ENCODE measurements at places on chromosomes 3 and 15.

DNA sequence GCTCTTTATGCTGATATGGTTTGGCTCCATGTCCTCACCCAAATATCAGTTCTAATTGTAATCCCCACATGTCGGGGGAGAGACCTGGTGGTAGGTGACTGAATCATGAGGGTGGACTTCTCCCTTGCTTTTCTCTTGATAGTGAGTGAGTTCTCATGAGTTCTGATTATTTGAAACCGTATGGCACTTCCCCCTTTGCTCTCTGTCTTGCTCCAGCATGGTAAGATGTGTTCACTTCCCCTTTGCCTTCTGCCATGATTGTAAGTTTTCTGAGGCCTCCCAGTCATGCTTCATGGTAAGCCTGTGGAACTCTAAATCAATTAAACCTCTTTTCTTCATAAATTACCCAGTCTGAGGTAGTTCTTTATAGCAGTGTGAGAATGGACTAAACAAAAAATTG is 107.6 kb downstream of the IMPG2 start:
- no peak for DNase-seq

GRCh38 chr3:104040896-104041295 is 1325.8 kb upstream of the ALCAM start:
- no peak for DNase-seq

- no peak for DNase-seq
Observed at GRCh38 chr3:32200490-32200889, 38.0 kb upstream of the CMTM8 start.

DNA sequence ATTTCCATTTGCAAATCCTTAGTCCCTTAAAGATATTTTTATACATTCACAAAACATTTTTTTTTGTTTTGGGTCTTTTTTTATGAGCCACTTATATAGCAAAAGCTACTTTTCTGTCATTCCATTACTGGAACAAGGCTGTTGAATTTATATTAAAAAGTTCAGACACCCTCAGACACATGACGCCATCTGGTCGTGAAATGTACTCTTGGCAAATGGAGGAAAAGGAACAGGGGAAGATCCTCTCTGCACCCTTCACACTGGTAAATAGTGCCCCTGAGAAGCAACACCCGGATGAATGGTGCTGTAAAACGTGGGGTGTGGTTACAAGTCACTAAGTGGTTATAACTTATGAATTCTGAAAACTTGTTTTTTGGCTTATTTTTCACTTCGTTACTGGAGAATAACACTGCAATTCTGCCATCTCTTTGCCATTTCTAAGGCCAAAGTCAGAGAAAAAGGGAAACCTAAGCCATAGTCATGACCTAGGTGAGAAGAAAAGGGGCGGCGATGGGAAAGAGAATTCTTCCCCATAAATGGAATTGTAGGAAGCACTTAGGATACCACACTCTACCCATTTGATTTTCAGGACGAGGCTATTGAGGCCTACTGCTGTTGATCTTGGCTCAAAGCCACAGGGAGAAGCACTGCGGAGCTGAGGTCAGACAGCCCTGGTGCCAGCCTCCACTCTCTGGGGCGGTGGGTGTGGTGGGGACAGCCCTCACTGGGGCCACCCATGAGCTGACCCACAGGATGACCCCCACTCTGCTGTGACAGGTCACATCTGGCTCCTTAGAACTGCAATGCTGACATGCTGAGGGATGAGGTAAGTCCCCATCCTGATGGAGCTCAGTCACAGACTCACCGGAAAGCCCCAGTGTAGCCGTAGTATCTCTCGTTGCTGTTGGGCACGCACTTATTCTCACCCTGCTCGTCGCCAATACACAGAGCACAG is 21.9 kb downstream of the LTF start:
- no peak for DNase-seq

DNA sequence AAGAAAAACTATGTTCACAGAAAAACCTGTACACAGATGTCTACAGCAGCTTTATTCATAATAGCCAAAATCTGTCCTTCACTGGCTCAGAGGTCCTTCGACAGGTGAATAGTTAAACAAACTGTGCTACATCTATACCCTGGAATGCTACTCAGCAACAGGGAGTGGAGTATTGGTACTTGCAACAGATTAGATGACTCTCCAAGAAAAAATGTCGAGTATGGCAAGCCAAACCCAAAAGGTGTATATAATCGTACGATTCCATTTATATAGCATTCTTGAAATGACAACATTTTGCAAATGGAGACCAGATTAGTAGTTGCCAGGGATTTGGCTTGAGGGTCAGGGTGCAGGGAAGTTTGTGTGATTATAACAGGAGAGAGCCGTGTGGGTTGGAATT is 22.4 kb upstream of the RGMA start:
- no peak for DNase-seq

DNA sequence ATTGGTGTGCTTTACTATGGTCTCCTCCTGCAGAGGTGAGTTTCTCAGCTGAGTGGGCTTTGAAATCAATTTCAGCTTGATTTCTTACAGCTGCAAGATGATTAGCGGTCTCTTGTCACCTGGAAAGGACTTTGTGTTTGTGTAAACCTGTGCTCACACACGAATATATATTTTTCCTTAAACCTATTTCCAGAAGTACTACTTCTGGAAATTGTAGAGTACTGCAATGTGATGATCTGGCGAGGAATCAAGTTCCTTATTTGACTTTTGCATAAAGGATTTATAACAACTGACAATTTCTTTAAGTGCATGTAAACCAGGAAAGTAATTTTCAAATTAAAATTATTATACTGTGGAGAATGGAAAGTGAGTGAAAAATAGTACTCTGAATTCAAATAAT is 2.1 kb downstream of the MCTP2 start:
- DNase-seq: no peak

- DNase-seq: no peak
Observed at GRCh38 chr3:126990024-126990700, 7.2 kb downstream of the PLXNA1 start.

DNA sequence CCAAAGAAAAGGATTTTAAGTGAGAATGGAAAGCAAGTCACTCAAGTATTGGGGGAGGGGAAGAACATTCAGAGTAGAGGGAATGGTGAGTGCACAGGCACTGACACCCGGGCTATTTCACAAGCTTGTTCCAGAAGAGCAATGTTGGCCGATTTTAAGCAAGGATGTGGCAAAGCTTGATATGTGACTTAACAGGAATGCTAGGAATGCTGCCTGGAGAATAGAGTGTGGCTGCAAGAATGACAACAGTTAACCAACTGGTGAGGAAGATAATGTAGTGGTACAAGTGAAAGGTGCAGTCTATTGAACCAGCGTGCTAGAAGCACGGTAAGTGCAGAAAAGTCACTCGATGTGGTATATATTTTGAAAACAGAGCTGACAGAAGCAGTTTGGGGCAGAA is 6.2 kb upstream of the CCDC80 start:
- DNase-seq: no peak

DNA sequence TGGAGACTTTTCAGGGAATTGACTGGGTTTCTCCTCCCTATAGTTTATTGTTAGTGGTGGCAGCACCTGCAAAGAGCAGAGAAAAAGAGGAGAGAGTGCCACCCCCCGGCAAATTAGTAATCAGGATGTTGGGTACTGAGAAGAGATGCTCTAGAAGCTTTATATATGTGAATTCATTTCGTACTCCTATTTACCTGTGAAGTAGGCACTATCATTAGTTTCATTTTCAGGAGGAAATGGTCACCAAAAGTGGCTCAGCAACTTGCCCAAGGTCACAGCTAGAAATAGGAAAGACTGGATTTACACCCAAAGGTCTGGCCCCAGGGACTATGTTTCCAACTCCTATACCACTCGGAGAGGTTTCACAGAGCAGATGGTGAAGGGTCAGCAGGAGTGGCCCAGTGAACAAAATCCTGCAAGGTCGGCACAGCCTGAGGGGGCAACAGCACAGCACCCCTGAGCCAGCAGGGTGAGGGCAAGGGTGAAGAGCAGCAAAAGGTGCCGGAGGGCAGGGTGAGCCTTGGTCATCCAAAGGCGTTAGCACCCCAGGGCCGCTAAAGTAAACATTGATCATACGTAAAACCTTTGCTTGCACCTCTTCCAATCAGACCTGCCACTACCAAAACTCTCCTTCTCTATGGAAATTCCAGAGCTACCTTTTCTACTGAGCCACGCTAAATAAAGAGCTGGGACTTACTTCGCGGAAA is 23.6 kb downstream of the VGLL4 start:
- no peak for DNase-seq

GRCh38 chr3:147118611-147119010 is 287.7 kb downstream of the ZIC4 start:
- no peak for DNase-seq

GRCh38 chr3:160796813-160797164 is 40.8 kb downstream of the PPM1L start:
- DNase-seq: no peak

- DNase-seq: no peak
Observed at GRCh38 chr3:26102376-26102775, 312.5 kb downstream of the OXSM start.

GRCh38 chr3:49512781-49513355 is 41.4 kb upstream of the BSN start:
- DNase-seq: no peak

GRCh38 chr3:122687298-122687697 is 6.7 kb downstream of the PARP14 start:
- no peak for DNase-seq

- DNase-seq: no peak
Observed at GRCh38 chr3:118354556-118354955, 680.1 kb downstream of the IGSF11 start.

DNA sequence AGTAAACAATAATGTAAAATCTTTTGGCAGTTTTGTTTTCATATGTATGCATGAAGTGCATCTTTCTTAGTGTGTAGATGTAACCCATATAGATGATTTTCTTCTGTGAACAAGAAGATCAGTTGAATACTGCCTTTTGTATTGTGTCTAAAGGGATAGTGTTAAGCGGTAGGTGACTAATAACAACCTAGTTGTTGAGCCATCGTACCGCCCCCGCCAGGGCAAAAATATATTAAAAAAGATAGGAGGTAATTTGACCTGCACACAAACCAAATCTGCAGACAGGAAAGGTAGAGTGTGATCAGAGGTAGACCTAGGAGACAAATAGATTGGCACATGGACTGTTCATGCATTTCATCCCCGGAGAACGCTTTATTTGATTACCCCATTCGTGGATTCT is 3.3 kb upstream of the GMNC start:
- no peak for DNase-seq

- DNase-seq: no peak
Observed at GRCh38 chr3:15646851-15647511, 45.4 kb downstream of the BTD start.

DNA sequence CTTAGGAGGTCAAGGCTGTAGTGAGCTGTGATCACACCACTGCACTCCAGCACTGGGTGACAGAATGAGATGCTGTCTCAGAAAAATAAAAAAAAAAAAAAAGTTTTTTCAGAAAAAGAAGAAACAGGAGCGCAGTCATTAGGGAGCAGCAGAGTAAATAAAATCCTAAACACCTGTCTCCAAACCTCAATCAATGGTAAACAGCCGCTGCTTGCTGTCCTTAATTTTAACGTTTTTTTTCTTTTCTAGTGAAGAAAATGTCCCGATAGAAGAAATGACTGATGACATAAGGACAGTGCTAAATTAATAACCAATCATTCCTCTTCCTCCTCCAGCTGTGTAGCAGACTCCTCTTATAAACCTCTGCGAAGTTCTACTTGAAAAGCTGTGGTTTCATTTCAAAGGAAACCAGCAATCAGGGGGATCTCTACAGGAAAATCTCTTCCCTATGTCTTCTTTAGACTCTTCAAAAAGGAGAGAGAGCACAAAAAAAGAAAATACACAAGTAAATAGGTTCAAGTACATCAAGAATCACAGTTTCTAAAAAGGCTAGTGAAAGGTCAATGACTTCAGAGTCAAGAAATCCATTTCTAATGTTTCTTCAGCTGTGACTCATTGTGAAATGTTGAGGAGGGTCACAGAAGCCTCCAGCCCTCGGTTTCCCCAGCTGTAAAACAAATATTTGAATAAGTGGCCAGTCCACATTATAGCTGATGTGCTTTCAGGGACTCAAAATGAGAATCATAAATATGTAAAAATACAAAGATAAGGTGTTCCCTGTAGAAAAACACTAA is 127.6 kb downstream of the TMCO5A start:
- no peak for DNase-seq

- DNase-seq: no peak
Observed at GRCh38 chr3:159208050-159208449, 406.2 kb downstream of the MFSD1 start.

DNA sequence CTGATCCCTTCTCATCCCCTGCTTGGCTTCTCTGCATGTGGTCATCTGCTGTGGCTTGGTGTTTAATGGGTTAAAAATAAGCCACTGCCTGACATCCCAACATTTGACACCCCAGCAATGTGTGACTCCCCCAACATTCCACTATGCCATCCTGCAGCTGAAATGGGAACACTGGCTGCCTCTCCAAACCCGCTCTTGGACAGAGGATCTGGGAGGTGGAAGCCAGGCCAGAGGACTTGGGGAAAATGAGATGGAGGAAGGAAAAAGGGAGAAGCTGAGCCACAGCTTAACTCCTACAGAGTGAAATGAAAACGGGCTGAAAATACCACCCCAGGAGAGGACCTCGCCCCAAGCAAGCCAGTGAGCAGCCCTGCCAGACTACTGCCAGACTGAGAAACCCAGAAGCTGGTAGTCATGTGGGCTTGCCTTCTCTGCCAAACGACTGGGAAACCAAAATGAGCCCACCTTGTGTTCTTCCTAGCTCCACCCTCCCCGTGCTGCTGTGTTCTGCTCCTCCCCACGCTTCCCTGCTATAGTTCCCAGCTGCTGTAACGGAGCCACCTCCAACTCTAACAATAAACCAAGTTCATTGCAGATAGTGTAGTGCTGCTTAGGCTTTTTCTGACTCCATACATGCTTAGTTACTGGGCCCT is 13.7 kb downstream of the MAP1A start:
- DNase-seq: no peak

- DNase-seq: no peak
Observed at GRCh38 chr3:52121464-52121805, 32.8 kb downstream of the POC1A start.

GRCh38 chr3:80424951-80425350 is 657.2 kb upstream of the ROBO1 start:
- no peak for DNase-seq

DNA sequence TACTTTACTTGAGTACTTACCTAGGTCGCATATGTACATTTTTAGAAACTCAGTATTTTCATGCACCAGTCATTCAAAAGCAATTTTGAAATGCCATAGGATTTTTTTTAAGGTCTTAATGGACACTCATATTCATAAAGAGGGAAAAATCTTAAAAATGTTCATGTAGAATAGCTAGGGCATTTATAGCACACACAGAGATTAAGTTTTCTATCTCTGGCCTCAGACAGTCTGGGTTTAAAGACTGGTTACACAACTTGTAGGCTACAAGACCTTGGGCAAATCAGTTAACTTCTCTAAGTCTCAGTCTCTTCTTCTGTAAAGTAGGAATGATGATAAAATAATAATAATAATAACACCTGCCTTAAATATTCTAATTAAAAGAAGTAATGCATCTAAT is 48.5 kb upstream of the UBP1 start:
- no peak for DNase-seq

DNA sequence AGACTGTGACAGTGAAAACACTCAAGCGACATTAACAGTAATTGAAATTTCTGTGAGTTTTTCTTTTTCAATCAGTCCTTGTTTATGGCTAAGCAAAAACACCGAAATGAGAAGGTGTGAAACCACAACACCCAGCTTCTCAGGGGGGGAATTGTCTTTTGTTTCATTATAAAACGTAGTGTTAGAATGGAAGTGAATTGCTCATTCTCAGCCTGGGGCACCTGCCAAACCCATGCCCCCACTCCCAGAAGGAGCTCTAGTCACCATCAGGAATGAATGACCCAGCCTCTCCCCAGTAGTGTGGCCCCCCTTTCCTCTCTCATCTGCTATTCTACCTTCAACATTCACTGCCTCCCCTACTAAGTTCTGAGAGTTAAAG is 185.8 kb upstream of the CFAP20DC start:
- DNase-seq: no peak

- no peak for DNase-seq
Observed at GRCh38 chr3:24344784-24345439, 149.7 kb downstream of the THRB start.
